ENCODE measurements at places on chromosomes 11 and 22.

DNA sequence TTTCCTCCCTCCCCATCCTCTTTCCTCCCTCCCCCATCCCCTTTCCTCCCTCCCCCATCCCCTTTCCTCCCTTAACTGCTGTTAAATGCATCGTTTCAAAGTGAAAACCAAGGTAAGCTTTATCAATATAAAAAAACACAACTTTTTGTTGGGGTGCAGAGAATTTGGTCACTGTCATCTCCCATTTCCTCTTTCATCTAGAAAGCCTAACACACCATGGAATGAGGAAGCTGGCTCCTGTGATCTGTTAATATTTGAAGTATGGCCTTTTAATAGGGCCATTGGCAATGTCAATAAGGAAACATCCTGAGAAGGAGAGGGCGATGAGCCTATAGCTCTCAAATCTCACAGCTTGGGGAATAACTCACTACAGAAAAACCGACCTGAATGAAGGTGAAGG lies 7.0 kb downstream of the EXPH5 start:
- DNase-seq, result no peak

DNA sequence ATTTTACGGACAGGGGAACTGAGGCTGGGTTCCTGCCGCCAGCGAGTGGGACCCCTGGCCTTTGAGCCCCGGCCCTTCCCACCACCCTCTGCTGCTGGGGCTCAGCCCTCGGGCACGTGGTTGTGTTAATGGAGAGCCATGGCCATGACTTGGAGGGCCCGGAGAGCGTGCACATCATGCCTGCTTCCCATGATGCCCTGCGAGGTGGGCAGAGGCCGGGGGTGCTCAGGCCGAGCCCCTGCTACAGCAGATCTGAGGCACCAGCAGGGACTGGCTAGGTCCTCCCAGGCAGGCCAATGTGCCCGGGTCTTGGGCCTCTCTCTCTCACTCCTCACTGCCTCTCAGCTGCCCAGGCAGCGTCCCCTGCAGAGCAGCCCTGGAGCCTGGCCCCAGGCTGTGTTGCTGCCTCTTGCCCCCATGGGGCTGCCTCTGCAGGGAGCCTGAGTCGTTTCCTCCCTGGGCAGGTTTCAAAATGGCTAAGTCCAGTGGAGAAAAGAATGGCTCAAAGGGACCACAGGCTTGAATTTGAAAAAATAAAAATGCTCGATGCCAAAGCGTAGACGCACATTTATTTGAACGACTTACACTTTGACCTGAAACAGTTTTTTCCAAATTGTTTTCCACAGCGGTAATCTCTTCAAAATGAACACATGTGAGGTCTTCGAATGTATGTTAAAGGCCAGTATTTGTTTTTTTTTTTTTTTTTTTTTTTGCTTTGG lies 72.6 kb upstream of the CLDN5 start:
- DNase-seq, result no peak

DNA sequence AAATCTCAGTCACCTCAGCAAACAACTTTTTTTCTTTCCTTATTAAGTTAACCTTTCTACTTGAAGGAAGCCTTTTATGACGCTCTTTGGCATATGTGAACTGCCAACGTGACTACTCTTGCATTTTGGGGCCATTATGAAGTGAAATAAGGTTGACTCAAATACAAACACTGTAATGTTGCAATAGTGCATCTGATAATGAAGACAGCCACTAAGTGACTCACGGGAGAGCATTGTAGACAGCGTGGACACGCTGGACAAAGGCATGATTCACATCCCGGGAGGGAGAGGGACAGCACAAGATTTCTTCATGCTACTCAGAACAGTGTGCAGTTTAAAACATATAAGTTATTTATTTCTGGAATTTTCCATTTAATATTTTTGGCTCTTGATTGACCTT lies 560.8 kb downstream of the ETS1 start:
- DNase-seq, result no peak

- no peak for DNase-seq
Observed at GRCh38 chr11:57294225-57295131, 30.3 kb downstream of the TNKS1BP1 start.

GRCh38 chr22:50169774-50170341 lies 673 bp upstream of the PANX2 start:
- DNase-seq, result no peak

DNA sequence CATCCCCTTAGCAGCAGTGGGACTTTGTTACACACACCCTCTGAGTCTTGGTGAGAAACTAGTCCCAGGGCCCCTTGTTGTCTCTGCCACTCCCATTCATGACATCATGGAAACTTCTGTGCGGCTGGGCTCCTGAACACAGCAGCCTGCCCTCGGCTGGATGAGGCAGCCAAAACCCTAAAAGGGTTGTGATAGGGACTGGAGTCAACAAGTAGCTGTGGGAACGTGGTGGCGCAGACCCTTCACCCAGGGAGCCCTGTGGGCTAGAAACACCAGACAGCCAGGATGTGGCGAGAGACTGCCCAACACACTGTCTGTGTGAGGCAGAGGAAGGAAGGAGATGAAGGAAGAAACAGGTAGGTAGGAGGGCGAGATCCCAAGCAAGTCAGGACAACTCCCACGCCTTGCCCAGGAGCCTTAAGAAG lies 3.9 kb downstream of the CD3D start:
- peak; percentile 23 for DNase-seq

DNA sequence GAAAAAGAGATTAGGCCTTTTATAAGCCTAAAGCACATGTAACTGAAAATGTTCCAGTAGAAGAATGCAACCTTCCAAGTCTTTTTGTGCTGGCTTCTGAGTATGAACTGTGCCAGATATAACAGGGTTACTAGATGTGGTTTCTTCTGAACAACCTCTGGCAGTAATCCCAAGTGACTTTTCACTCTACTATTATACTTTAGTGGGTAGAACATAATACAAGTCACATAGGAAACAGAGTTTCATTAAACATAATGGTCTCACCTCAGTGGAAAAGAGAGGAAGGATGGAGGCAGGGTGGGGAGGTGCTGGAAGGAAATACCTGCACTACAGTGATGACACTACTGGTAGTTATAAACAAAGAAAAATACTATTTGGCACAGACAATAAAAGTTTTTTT lies 81.3 kb downstream of the PHF21A start:
- no peak for DNase-seq

DNA sequence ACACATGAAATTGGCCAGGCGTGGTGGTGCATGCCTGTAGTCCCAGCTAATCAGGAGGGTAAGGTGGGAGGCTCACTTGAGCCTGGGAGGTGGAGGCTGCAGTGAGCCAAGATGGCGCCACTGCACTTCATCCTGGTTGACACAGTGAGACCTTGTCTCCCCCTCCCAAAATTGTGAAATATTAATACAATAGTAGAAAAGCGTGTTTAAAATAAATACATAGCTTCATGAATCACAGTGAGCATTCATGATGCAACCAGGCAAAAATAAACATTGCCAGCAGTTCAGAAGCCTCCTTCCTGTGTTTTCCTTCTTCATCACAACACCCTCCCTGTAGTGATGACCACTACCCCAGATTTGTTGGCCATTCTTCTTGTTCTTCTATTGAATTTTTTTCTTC lies 4.3 kb upstream of the TEAD1 start:
- no peak for DNase-seq

- DNase-seq, result no peak
Observed at GRCh38 chr11:26043665-26044064, 288.3 kb upstream of the ANO3 start.

- DNase-seq, result no peak
Observed at GRCh38 chr11:133712051-133712560, 133.2 kb downstream of the SPATA19 start.

DNA sequence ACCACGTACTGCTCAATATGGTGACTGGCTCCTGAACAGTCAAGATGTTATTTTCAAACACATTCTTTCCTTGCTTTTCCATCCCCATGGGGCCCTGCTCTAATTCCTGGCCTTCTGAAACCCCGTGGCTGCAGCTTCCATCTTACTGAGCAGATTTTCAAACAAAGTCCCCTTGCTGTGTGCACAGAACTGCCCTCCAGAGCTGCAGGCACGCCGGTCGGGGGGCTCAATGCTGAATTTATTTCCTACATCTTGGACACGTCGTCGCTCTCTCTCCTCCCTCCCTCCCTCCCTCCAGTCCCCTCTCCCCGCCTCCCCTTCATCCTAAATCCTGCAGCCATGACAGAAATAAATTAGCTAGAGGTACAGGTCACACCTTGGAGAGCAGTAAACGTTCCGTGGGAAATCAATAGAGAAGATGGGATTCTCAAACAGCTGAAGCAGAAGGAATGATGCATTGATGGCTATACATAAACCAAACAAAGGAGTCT lies 243.1 kb upstream of the BLID start:
- DNase-seq, result no peak

- no peak for DNase-seq
Observed at GRCh38 chr11:106697058-106697457, 321.2 kb downstream of the GUCY1A2 start.

GRCh38 chr11:100874203-100874602 lies 187.1 kb downstream of the ARHGAP42 start:
- no peak for DNase-seq

DNA sequence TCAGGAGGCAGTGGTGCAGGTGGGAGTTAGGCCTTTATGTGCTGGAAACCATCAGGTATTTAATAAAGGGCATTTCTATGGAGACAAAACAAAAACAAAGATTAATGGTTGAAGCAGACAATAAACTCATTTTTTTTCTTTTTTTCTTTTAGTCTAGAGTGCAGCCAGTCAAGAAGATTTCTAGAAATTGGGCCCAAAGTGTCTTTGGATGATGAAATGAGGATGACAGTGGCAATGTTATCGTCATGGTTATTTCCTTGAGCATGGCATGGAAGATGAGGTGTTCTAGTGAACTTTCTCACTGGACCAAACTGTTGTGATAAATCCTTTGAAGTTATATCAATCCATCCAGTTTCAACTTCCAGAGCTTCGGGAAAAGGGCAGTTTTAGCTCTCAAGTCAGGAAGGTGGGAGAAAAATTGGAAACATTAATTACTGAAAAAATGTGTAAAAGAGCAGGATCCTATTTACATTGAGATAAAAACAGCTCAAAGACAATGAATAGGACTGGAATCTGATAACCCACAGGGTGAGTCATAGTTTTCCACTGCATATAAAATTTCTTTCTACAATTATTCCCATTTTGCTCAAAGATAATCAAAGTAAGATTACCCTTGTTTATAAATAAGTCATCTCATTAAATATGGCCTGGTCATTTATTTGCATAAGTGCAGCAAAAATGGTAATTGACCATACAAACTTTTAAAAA lies 33.0 kb downstream of the PRR5L start:
- DNase-seq, result no peak

DNA sequence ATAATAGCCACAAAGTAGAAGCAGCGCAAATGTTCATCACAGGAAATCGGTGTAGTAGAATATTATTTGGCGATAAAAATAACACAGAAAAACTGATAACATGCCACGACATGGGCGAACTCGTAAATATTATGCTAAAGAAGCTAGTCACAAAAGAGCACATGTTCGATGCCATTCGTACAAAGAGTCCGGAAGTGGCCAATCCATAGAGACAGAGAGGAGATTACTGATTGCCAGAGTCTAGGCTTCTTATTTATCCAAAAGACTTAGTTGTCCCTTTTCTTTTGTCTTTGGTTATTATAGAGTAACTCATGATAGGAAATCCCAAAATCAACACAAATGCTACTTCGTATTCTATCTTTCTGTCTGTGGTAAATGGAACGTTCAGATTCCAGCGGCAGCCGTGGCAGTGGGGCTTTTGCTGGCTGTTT lies 56.5 kb downstream of the MED15 start:
- no peak for DNase-seq

GRCh38 chr22:37926358-37926757 lies 20.3 kb downstream of the MICALL1 start:
- no peak for DNase-seq

DNA sequence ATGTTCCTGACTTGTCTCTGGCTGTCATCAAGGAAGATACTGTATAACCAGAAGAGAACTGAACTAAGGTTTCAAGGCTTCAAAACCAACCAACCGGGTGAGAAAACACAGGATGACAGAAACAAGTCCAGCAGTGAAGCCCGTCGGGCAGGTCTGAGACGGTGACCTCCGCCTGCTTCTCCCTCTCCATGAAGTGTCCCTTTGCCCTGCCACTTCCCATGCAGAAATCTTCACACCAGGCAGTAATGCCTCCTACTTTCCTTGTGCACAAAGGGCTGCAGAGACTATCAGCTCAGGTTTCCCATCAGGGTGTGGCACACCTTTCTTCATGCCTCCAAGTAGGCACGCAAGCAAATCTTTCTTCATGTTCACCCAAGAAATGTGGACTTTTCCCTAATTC lies 24.2 kb downstream of the PRDM10 start:
- DNase-seq, result no peak

- peak; percentile 81 for DNase-seq
Observed at GRCh38 chr11:16795146-16795545, 56.7 kb downstream of the C11orf58 start.

DNA sequence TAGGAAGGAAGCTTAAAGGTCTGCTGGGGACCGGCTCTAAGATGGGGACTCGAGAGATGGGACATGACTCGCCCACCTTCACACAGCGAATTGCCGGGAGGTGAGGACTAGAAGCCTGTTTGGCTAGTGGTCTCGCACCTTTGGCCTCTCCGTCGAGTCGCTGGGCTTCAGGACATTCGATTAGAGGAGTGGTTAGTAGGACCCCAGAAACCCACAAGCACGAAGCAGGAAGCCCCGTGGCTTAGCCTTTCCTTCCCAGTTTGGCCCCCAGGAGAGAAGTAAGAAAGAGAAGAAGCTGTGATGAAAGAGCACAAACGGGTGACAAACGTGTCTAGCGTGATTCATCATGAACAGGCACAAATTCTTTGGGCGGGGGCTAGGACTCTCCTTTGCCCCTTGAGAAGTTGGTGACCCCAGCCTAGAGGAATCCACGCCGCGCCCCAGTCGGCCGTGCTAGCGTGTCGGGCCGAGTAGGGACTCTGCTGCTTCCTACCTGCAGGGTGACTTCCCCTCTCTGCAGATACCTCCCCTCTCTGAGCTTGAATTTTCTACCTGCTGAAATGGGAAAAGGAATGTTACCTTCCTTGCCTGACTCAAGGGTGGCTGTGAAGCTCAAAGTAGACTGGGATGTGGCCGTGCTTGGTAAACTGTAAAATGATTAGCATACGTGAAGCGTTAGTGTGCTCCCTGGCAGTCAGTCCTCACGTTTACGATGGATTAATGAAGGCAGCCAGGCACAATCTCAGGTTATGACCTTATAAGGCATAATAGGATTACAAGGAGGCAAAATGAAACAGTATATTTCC lies 1.1 kb upstream of the ADM start:
- peak; percentile 70 for DNase-seq

GRCh38 chr22:41523464-41524221 lies 20.6 kb downstream of the POLR3H start:
- DNase-seq, result no peak

DNA sequence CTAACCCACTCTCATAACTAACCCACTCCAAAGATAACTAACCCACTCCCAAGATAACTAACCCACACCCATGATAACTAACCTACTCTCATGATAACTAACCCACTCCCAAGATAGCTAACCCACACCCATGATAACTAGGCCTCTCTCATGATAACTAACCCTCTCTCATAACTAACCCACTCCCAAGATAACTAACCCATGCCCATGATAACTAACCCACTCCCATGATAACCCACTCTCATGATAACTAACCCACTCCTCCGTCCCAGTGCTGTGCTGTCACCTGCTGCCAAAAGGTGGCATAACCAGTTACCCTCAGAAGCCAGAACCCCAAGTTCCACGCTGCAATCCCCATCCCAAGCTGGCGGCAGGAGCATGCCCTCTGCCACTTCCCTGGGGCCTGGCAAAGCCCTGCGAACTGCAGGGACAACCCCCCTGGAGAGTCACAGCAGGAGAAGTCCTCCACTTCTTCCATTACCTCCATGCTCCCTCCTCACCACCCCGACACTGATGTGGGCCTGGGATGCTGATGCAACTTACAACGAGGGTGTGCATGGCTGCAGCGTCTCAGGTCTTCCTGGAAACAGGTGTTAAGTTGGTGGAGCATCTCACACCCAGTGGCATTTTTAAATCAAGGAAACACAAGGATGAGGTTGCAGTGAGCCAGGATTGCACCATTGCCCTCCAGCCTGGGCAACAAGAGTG lies 30.8 kb upstream of the CELSR1 start:
- DNase-seq, result no peak
